ENCODE measurements at places on chromosomes 7 and 10.

DNA sequence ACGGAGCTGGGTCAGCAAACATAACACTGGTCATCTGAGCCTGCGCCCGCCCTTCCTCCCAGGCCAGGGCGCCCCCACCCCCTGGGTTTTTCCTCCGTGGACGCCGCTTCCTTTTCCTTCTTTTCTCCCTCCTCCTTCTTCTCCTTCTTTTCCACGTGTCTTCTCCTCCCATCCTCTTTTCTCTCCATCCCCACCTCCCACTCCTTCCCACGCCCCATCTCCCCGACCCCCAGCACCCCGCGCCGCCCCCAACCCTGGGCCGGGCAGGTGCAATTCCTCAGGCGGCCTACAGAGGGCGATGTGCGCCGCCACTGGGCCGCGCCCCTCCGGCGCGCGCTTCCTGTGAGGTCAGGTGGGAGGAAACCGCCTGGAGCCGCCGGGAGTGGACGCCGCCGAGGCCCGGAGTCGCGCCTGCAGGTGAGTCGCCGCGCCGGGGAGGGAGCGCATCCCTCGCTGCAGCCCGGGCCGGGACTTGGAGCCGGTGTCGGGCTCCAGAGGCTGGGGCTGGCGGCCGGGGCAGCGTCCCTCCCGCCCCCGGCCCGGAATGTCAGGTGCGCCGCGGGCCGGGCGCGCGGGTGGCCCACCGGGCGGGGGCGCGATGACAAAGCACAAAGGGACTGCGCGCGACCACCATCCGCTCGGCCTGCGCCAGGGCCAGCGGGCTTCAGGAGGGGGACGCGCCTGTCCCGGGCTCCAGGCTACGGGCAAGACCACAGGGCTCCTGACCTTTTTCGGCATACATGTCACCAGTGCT, at the start of gene FAM241B:
Gene FAM241B, plus strand, starts transcription at position 351 of the 754 bp plus-strand sequence. CDS start 1,497 bp downstream, outside the sequence.
- DNase-seq, result peak; percentile 65
- peak within 1 kb of the TSS; percentile 76 for H3K4me3 ChIP-seq
- peaks cover 6% of the 10 kb centered on the region for H3K27me3 ChIP-seq
- peak within 1 kb of the TSS; percentile 18 for H3K27ac ChIP-seq
- peaks cover 6% of the 10 kb centered on the region for H3K4me1 ChIP-seq

GRCh38 chr10:128522551-128523308, 396.5 kb upstream of the MKI67 start:
- peaks cover 14% of the 10 kb centered on the region for H3K27me3 ChIP-seq
- no peak for DNase-seq
- no peak overlapping the region for H3K27ac ChIP-seq

- DNase-seq, result no peak
- no peaks in the 10 kb centered on the region for H3K4me1 ChIP-seq
- peaks cover 4% of the 10 kb centered on the region for H3K27me3 ChIP-seq
These were observed 741.7 kb upstream of the GALNT17 start for GRCh38 chr7:70390251-70390650.

DNA sequence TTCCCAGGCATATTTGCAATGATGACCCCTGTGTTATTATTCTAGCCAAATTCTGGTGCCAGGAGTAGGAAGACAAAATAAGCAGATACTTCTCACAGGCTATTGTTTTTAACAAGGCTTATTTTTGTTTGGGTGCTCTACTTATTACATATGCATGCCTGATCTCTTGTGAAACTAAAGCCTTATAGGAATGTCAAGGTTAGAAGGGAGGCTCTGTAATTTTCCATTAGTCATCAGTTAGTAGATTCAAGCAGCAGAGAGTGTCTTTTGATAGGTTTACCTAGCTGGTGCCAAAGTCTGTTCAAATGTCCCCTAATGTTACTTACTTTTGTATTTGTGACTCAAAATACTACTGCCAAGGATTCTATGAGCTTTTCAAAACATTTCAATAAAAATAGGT, 11.7 kb upstream of the TMEM106B start:
- no peak overlapping the region for H3K4me3 ChIP-seq
- DNase-seq, result no peak
- peaks cover 16% of the 10 kb centered on the region for H3K27me3 ChIP-seq
- no peaks in the 10 kb centered on the region for H3K4me1 ChIP-seq
- H3K27ac ChIP-seq, result no peak overlapping the region

GRCh38 chr10:88499569-88500470, 83.3 kb downstream of the RNLS start:
- no peaks in the 10 kb centered on the region for H3K4me1 ChIP-seq
- no peak for DNase-seq
- H3K36me3 ChIP-seq, result no peaks in the 10 kb centered on the region
- H3K27me3 ChIP-seq, result peaks cover 2% of the 10 kb centered on the region
- H3K27ac ChIP-seq, result no peak overlapping the region

DNA sequence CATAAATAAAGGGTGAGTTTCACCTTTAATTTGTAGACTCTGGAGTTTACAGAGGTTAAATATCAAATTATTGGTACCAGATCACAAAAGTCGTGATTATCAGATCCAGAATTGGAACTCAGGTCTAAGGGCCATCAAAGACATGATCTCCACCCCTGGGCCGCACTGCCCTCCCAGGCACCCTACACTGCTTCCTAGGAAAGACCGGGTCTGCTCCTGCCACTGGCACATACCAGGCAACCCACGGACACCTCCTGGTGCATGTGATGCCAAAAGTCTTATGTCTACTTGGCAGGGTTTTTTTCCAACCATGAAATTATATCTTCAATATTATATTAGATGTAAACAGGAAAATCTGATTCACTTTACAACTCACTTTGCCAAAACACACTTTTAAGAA, 452.8 kb downstream of the PTPRN2 start:
- H3K4me3 ChIP-seq, result no peak overlapping the region
- no peak for DNase-seq
- H3K4me1 ChIP-seq, result no peaks in the 10 kb centered on the region
- no peaks in the 10 kb centered on the region for H3K36me3 ChIP-seq
- H3K27ac ChIP-seq, result no peak overlapping the region
